ENCODE measurements at places on chromosomes 2 and 18. TPM values are rescaled to one million over a fixed set of nuclear protein-coding genes. Genes with fewer than 3 reads are reported as not detected.

The TOGARAM2 gene
- 5.3 TPM for total RNA-seq

The ARHGEF33 gene
- total RNA-seq: 0.86 TPM

The PTPN2 gene
- total RNA-seq: 29.8 TPM

The EFEMP1 gene
- 52.3 TPM for total RNA-seq

- DNase-seq: no peak
Observed at GRCh38 chr2:44562737-44563136, 201.0 kb downstream of the CAMKMT start.

- DNase-seq: peak; percentile 23
Observed at GRCh38 chr2:159226059-159226461, 60.4 kb downstream of the WDSUB1 start.

GRCh38 chr2:201070948-201071478 is 458 bp downstream of the HYCC2 start:
- no peak for DNase-seq

DNA sequence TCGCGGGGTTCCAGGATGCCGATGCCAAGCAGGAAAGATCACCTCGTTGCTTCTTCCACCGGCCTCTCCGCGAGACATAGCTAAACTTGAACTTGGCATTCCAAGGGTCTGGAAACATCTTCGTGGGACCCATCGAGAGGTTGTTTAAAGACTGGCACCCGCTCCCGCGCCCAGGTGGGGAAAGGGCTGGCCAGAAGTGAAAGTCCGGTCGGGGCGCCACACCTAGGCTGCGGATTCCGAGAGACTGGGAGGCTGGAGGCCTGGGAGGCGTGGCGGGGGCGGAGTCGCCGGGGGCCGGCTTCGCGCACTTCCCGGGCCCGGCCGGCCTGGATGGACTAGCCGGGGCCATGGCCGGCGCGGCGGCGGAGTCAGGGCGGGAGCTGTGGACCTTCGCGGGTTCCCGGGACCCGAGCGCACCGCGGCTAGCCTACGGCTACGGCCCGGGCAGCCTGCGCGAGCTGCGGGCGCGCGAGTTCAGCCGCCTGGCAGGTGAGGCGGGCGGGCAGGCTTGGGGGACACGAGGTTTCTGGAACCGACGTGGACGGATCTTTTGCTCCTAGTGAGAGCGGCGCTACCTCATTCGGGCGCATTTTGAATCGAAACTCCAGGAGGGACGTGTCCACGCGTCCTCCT is at the start of gene MOCOS:
Gene MOCOS, plus strand, starts transcription at position 305 of the 633 bp plus-strand sequence. Its CDS starts 43 bp downstream, at position 348.
- peak; percentile 82 for DNase-seq

- no peak for DNase-seq
Observed at GRCh38 chr2:136077107-136077506, 40.8 kb downstream of the CXCR4 start.

GRCh38 chr18:58520969-58521368 is 107.9 kb downstream of the ALPK2 start:
- no peak for DNase-seq

- DNase-seq: no peak
Observed at GRCh38 chr18:61694236-61694635, 198.6 kb downstream of the RNF152 start.
